Pancreas (tissue), 10 donors: ENCODE measurements at places on chromosomes 12 and 14. TPM values are rescaled to one million over a fixed set of nuclear protein-coding genes. Genes with fewer than 3 reads are reported as not detected.
A peak's percentile ranks its signal among the peaks of the same experiment; 100 is the strongest.

- H3K27me3 ChIP-seq = no peaks in the 10 kb centered on the region
- no peak for DNase-seq
- H3K4me3 ChIP-seq = no peak overlapping the region
- H3K27ac ChIP-seq = no peak overlapping the region
- H3K4me1 ChIP-seq = peaks cover 16% of the 10 kb centered on the region
Observed at GRCh38 chr14:95520346-95520745, 3.9 kb upstream of the SYNE3 start.

- H3K36me3 ChIP-seq = no peaks in the 10 kb centered on the region
- H3K4me3 ChIP-seq = no peak overlapping the region
- DNase-seq = no peak
- H3K4me1 ChIP-seq = peaks cover 32% of the 10 kb centered on the region
- H3K27ac ChIP-seq = peak overlapping the region; percentile 52
Observed at GRCh38 chr12:28202374-28203130, 12.3 kb downstream of the CCDC91 start.

The EMP1 gene
- total RNA-seq = 25.2 TPM

The GPX2 gene
- total RNA-seq = 5.6 TPM

GRCh38 chr14:30234966-30235365, 307.3 kb upstream of the PRKD1 start:
- no peaks in the 10 kb centered on the region for H3K36me3 ChIP-seq
- H3K4me1 ChIP-seq = no peaks in the 10 kb centered on the region
- no peak overlapping the region for H3K27ac ChIP-seq
- H3K4me3 ChIP-seq = no peak overlapping the region
- no peaks in the 10 kb centered on the region for H3K27me3 ChIP-seq

DNA sequence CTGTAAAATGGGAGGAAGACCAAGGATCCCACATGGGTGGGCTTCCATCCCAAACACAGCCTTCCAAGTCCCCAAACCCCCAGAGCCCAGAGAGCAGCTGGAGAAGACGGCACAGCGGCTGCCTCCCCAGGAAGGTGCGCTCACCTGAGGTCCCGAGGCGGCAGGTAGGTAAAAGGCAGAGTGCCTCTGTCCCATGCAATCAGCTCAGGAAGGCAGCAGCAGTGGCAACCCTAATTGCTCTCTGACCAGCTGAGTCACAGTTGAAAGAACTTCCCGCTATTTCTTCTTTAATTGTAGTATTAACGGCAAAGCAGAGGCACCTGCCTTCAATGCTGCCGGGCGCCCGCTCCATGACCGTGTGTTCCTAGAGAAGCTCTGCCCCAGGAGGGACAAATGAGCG, 91.1 kb upstream of the BCL11B start:
- no peaks in the 10 kb centered on the region for H3K27me3 ChIP-seq
- no peak for DNase-seq
- H3K36me3 ChIP-seq = no peaks in the 10 kb centered on the region
- no peaks in the 10 kb centered on the region for H3K4me1 ChIP-seq
